ENCODE measurements at places on chromosomes 5 and 9.

GRCh38 chr9:70392850-70393249 lies 21.6 kb downstream of the KLF9 start:
- no peak for DNase-seq

DNA sequence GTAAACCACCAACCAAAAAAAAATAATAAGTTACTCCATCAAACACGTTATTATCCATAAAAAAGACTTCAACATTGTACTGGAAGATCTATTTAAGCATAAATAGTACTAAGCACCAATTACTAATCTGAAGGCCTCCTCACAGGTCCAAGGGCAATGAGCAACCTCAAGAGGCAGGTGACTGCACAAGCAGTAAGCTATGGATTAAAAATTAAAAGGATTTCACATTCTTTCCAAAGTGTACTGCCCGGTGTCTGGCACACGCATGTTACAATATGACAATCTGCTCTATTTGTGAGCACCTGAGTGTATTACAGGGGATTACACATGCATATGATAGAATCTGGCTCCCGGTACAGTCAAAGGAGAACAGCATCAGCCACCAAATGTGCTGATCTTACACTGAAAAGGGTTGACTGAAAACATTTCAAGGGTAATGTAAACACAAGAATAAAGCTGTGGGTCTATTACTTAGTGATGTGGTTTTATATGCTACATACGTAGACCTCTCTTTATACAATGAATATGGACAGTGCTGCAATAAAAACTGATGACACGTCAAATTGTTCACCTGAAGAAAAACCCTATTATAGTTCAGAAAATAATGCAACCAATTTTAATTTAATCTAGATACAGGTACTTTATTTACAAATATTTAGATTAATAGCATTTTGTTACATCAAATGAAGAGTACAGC lies 22.8 kb downstream of the RAB14 start:
- DNase-seq: no peak

- DNase-seq: no peak
Measured at GRCh38 chr9:124218438-124218982, 39.2 kb upstream of the NEK6 start.

GRCh38 chr9:26535151-26535550 lies 357.5 kb downstream of the CAAP1 start:
- DNase-seq: no peak

DNA sequence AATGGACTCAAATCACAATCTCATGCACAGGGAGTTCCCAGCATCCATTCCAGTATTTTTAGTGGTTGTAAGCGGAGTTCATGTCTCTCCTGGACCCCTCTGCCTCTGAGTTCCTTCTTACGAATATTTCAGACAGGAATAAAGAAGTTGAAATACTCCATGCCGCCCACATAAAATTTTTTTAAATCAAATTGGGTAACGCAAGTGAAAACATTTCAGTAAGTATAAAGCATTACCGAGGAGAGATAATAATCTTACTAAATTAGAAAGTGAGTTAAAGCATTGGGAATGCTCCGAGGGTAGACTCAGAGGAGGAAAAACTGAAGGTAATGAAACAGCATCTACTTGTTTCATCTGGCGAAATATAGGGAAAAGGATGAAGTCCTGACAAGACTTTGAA lies 317.6 kb downstream of the ARRDC3 start:
- no peak for DNase-seq

DNA sequence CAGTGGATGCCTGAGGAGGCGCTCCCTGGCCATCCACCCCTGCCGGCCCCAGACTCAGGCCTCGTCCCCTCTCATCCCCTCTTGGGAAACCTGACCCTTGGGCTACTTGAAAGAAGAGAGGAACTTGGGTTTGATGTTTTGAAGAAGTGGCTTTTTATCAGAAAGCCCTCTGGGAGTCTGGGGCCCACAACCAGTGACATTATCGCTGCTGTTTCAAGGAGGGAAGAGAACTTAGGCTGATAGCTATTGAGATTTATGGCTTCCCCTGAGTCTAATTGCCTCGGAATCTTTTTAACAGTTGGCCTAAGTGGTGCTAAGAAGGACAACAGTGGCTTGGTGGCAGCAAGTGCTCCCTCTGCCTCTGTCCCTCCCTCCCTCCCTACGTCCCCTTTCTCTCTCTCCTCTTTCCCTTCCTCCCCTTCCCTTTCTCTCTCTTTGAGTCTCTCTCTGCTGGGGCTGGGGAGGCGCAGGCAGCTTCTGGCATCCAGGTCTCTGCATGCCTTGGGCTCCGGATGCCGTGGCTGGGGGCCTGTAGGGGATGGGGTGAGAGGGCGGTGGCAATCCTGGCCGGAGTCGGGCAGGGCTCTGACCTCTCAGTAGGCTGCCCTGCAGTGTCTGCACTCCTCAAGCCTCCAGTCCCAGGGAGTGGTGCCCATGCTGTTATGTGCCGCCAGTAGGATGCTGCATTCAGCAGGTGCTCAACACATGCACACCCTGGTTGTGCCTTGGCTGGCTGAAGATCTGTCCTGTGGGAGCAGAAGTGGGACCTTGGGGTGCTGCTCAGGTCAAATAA lies 49.6 kb upstream of the RXRA start:
- no peak for DNase-seq

DNA sequence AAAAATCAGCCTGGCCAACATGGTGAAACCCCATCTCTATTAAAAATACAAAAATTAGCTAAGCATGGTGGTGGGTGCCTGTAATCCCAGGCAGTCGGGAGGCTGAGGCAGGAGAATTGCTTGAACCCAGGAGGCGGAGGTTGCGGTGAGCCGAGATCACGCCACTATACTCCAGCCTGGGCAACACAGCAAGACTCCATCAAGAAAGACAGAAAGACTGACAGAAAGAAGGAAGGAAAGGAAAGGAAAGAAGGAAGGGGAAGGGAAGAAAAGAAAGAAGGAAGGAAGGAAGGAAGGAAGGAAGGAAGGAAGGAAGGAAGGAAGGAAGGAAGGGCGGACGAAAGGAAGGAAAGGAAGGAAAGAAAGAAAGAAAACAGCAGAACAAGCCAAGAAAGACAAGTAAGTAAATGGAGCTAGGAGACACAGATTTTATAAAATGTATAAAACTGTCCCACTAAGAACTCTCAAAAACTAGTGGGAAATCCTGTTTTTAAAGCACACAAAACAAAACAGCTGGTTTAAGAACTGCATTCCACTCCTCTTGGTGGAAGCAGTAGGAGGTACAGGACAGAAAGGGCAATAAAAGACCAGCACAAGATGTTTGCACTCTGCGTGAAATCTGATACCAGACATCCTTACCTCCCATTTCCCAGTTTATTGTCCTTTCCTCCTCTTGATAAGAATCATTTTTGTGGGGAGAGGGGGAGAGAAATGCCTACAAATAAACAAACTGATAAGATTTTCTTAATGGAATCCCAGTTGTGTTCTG lies 46.7 kb downstream of the MYO10 start:
- DNase-seq: no peak

Data from activated CD8-positive, alpha-beta memory T cell treated with anti-CD3 and anti-CD28 coated beads for 4 hours (primary cell).